ENCODE measurements at places on chromosomes 5 and 9. TPM values are rescaled to one million over a fixed set of nuclear protein-coding genes. Genes with fewer than 3 reads are reported as not detected.

GRCh38 chr9:84264307-84265029 is 76.1 kb downstream of the SLC28A3 start:
- no peak for DNase-seq

DNA sequence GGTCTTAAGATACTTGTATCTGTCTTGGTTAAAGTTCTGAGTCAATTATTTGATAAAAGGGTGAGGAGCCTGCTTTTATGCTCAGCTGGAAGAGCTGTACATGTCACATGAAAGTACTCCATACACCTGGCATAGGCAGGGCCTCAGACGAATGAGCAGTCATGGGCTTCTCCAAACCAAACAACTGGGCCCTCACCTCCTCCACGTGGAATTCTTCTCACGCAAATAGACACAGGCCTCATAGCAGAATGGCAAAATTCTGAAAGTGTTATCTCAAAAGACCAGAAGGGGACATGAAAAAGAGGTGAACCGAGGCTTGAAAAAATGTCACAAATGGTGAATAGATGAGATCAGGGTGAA is 48.6 kb downstream of the FAM240B start:
- no peak for DNase-seq

Gene MAP3K1
- total RNA-seq, result 20.7 TPM

DNA sequence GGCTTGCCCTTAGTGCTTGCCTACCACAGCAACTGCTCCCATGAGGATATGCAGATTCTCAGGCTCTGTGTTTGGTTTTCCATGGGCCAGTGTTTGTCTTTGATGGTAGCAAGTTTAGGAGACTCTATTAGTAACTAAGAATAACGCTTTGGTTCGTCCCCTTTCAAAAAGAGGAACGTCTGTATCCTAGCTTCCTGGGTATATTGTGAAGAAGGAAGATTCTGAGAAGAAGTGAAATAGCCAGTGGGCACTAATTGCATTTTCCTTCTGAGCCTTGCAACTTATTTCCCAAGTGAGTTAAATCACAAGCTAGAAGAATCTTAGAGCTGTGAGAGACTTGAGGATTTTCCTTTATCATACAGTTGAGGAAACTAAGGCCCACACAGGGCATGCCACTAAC is 376.8 kb downstream of the PIK3R1 start:
- DNase-seq, result no peak

GRCh38 chr5:96660971-96661854 is 963 bp upstream of the CAST start:
- DNase-seq, result peak; percentile 50

Gene WNK2
- 1.2 TPM for total RNA-seq

Gene TMEM250
- total RNA-seq, result 43.1 TPM

DNA sequence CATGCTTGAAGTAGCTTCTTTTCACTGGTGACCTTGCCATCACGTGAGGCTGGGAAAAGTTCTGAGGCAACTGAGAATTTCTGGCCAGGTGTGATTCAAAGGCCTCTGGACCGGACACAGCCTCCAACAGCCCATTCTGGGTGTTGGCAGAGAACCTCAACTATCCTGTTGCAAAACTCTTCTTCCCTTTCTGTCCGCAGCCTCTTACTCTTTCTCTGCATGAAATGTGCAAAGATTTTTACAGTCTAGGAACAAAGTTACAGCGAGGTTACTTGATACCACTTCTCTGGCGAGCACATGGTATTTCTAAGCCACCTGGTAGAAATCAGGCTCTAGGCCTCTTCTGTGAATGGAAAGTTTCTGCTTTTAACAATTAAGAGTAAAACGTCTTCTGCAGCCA is 79.2 kb downstream of the FREM1 start:
- DNase-seq, result no peak

Gene UAP1L1
- total RNA-seq, result 22.3 TPM

GRCh38 chr5:177447611-177448243 is 1.1 kb downstream of the PRR7 start:
- no peak for DNase-seq

Measured in activated T-helper 2 cell treated with anti-CD3 and anti-CD28 coated beads, Interferon-gamma antibody, Interleukin-2, Interleukin-4, amounts not matched to agents 10 μg/mL and 5 μg/mL and 100 μg/mL, durations not matched to agents 14 hours and 24 hours and 36 hours (primary cell).